Stimulated activated CD4-positive, alpha-beta T cell treated with anti-CD3 and anti-CD28 coated beads, TNF-alpha, amount 100 ng/mL, for 4 hours (primary cell): ENCODE measurements at places on chromosomes 12 and 14.

GRCh38 chr12:56932146-56932545, 2.1 kb downstream of the SDR9C7 start:
- DNase-seq: no peak

GRCh38 chr14:103563844-103564505, 1.2 kb downstream of the COA8 start:
- DNase-seq: no peak

DNA sequence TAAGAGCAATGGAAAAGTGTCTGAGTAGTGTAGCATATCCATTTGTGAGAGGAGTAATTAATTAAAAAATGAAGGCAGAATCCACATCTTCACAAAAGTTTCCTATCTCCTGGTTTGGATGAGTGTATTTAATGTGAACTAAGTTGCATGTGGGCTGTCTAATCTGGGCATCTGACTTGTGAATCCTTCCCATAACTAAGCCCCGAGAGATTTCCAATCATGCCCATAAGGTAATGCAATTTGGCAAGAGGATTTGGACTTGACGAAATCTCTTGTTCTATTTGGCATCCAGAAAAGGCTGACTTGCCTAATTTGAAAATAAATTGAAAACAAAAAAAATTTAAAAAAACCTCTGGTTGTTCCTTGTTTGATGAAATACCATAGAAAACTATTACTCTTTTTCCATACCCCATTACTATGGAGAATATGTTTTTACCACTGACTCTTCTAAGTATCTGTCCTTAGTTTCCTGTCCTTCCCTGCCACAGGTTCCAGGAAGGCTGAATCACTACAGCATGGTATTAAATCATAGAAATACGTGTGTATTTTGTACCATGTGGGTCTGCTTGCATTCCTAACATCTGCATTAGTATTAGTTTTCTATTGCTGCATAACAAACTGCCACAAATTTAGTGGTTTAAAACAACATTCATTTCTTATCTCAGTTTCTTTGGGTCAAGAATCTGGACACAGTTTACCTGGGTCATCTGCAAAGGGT, 48.4 kb downstream of the ETV6 start:
- DNase-seq: no peak

DNA sequence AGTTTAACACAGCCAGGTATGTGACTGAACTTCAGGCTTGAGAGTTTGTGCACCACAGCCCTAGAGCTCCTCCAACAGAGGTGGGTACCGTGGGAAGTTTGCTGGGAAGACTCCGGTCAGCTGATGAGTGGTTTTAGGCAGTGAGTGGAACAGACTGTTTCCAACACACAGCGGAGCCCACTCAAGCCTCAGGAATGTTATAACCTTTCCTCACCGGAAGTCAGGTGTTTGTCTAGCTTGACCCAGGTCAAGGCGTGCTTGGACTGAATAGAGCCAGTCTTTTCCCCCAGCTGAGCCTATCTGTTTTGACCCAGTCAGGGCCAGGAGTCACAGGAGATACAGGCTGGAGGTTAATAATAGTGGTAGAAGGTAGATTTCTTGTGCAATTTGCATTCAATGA, 138.4 kb upstream of the PARP11 start:
- no peak for DNase-seq

GRCh38 chr12:131221061-131221956, 267.6 kb downstream of the ADGRD1 start:
- no peak for DNase-seq

DNA sequence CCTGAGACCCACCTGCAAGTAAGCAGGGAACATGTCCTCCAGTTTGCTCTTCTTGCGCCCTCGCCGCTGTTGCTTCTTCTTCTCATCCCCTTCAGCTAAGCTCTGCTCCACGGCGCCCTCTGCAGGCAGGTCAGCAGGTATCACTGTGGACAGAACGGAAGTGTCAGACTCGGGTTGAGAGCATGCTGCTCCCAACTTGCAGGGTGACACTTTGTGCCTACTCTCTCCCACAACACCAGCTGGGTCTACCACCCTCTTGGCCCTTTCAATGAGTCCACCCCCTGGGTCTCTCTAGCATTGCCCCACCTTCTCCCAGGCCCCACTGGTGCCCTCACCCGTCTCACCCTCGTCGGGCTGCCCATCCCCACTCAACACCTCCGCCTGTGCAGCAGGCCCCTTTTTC, 16.7 kb downstream of the KMT2D start:
- DNase-seq: peak; percentile 65

DNA sequence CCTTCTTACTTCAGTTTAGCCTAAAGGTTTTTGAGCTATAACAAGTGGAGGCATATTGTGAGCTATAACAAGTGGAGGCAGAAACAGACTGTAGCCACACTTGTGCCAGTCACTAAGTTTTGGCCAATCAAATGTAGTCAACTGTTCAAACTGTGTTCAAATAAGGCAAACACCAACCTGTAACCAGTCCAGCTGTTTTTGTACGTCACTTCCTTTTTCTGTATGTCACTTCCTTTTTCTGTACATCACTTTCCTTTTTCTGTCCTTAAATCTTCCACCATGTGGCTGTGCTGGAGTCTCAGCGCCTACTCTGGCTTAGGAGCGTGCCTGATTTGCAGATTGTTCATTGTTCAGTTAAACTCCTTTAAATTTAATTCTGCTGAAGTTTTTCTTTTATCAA, 79.7 kb downstream of the FUT8 start:
- no peak for DNase-seq

- no peak for DNase-seq
Measured at GRCh38 chr12:120749256-120749655, 23.6 kb downstream of the ACADS start.

DNA sequence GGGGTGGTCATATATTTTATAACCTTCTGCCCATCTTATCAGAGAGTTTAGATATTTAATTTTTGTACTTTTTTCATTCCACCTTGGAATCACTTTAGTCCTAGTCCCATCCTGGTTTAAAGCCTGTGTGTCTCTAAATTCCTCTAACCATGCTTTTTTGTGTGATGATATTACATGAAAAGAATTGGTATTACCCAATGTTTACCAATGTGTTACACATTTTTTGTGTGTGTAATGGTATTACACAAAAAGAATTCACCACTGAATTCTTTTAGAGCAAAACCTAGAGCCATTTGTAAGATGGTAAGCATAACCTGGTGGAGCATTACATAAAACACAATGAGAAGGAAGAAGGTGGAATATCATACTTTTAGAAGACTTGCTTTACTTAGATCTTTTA, 77.5 kb downstream of the FAR2 start:
- DNase-seq: no peak

DNA sequence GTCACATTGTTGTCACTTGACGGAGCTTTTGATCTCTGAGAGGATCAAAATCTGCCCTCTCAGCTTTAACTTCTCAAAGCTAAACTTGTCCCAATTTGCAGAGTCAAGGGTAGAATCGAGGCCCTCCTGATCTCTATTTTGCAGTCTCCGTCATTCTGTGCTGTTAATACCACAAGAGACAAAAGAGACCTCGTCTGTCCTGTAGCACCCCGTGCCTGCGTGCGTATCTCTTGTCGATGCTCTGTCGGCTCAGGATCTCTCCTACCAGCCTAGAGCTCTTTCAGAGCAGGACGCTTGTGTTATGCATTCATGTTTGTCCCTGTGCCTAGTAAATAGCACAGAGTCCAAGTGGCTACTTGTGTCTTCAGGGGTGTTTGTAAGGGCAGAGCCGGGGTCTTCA, 5.1 kb downstream of the EVL start:
- no peak for DNase-seq

GRCh38 chr12:122749569-122750332, 2.9 kb upstream of the DENR start:
- no peak for DNase-seq

- no peak for DNase-seq
Measured at GRCh38 chr12:127504874-127505273, 762.1 kb upstream of the TMEM132C start.

DNA sequence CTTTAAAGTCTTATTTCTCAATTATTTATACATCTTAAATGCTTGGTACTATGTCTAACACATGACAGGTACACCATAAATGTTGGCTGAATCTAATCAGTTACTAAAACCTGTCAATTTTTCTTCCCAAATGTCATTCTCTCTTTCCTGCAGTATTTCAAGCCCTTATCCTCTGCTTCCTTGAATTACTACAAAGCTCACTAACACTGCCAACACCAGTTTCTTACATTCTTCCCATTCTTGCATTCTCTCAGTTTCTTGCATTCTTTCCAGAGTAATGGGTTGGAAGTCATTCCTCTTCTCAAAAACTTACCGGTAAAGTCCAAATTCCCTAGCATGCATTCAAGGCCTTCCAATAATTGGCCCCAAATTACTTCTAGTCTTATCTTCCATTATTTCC, 9.6 kb upstream of the SMARCC2 start:
- no peak for DNase-seq

DNA sequence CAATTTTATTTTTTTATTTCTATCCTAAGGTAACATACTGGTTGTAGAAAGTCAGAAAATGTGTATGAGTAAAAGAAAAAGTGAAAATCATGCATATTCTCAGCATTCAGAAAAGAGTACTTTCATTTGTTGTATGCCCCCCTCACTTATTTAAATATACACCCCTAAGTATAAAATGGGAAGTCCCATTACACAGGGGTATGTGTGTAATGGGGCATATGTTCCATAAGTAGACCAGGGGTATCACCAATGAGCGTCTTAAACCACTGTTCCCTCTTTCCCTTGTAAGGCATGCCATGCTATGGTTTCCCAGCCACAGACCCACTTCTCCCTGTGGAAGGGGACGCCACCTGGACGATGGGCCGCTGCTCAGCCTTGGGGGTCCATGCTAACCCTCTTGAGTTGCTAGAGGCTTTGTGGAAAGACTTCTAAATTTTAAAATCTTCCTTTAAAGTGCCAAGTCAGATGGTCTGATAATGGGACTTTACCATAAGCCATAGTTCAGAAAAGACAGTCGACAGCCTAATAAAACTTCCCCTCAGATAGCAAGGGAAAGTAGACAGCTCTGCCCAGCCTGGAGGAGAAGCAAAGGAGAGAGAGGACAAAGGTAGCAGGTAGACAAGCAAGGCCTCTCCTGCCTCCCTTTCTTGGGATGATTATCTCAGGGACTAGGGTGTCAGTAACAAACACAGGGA, 118.2 kb downstream of the ZFP36L1 start:
- DNase-seq: no peak

DNA sequence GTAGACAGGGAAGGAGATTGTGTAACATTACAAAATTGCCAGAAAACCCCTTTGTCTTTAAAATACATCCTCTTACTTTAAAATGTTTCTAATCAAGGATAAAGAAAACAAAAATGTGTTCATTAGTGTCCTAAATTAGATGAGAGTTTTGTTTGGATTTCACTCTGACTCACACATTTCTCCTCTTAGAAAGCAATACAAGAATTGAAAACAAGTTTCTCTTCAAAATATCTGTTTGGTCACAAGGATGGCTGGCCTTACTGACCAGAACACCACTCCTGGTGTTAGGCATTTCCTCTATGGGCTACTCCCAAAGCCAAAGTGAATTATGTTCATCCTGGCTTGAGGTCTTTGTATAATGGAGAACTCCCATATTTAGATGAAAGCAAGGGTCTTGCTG, 6.4 kb downstream of the GUCY2C start:
- no peak for DNase-seq

DNA sequence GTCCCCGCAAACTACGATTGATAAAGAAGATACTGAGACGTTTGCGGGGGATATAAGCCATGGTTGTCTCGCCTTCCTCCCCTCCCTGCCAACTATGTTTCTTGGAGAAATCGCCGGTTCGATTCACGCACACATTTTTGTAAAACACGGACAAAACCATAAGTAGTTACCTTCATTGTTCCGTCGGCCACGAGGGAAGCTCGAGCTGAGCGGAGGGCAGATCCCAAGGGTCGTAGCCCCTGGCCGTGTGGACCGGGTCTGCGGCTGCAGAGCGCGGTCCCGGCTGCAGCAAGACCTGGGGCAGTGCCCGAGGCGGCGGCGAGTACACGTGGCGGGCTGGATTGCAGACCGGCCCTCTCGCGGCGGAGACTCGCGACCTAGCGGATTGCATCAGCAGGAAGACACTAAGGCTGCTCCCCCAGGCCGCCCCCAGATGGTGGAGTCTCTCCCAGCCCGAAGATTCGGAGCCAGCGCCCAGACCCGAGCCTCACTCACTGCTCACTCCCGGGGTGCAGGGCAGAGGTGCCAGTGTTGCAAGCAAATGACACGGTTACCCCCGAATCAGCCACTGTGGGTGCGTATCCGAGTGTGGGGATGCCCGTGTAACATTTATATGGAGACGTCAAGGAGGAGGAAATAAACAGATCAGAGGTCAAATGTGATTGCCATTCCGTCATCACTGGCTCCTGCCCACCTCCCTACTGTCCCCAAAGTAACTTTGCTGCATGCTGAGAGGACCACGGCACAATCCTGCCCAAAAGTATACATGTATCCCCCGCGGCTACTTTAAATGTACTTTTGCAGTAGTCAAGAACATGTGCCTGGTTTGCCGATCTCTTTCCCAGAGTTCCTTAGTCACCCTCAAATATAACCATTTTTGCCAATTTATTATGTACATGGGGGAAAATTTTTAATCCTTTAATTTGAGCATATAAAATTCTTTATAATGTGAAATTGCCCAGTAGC, at the start of gene BCAT1:
Gene BCAT1, minus strand, starts transcription at position 345 of the 966 bp plus-strand sequence. Its CDS starts 169 bp downstream, at position 176.
- DNase-seq: no peak

DNA sequence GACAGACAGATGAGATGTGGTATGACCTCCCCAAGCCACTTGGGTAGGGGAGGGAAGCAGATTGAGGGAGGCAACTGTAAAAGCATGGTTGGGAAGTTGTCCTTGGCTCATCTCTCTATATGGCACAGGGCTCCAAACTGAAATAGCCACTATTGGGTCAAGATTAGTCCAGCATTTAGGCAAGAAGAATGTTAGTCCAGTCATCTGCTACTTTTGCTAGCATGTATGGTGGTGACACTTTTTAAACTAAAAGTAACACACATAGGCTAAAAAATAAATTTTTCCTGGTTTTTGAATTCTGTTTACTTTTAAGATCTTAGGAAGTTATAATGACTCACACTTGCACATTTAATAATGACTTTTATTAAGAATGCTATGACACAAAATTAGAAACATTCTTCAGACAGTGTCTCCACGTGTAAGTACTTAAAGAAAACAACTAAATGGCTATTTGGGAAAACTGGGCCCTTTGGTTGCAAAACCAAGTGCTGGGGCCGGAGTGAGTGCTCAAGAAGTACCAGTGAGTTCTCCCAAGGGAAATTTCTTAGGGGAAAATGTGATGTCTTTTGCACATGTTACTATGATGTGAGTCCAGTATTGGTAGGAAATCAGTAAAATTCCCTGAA, 179.1 kb upstream of the HIF1A start:
- no peak for DNase-seq

GRCh38 chr12:72738811-72739210, 466.6 kb downstream of the TRHDE start:
- no peak for DNase-seq

GRCh38 chr14:104301731-104302460, 163.5 kb downstream of the KIF26A start:
- DNase-seq: no peak

- DNase-seq: no peak
Measured at GRCh38 chr14:56803816-56804535, 6.3 kb downstream of the OTX2 start.

- DNase-seq: no peak
Measured at GRCh38 chr14:76131071-76131965, 20.4 kb upstream of the GPATCH2L start.

- no peak for DNase-seq
Measured at GRCh38 chr12:120692524-120693033, 5.6 kb downstream of the MLEC start.

GRCh38 chr12:6849427-6849826, 1.7 kb downstream of the CDCA3 start:
- DNase-seq: no peak

GRCh38 chr12:125276567-125276966, 211.3 kb downstream of the AACS start:
- DNase-seq: no peak

- no peak for DNase-seq
Measured at GRCh38 chr12:53231671-53231920, 413 bp downstream of the RARG start.
